ENCODE measurements at places on chromosomes 2 and 18.

DNA sequence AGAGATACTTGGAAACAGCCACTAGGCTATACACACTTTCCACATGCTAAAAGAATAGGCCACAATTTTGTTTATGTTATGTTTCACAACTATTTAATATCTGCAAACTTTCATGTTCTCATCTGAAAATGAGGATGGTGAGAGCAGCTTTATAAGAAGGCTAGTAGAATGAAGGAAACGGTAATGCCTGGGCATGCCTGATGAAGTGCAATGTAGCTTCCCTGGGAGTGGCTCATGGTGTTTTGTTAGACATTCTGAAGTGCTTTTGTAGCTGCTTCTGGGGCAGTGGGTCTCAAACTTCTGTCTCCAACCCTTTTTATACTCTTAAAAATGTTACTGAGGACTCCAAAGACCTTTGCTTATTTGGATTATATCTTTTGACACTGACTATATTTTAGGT, 193.3 kb upstream of the VWC2L start:
- no peak for DNase-seq

- no peak for DNase-seq
Observed at GRCh38 chr18:79315596-79315995, 80.1 kb upstream of the NFATC1 start.

- DNase-seq: no peak
Observed at GRCh38 chr2:68710756-68711155, 23.9 kb upstream of the ARHGAP25 start.

GRCh38 chr2:174593574-174594203, 3.9 kb downstream of the WIPF1 start:
- DNase-seq: no peak

DNA sequence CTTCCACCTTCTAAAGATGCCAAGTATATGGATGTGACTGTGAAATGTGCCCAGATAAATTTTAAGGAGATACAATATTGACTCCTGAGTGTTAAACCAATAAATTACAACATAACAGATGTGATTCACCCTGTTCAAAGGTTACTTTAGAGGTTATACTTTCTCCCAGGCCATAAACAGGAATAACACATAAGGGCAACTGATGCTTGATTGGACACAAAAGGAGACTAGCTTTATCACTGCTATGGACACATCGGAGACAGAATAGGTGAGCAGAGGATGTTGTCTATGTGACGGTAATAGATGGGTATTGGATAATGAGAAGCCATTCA, 31.9 kb upstream of the SLC25A52 start:
- DNase-seq: no peak

- DNase-seq: no peak
Observed at GRCh38 chr2:28828382-28828781, 17.7 kb downstream of the SPDYA start.

DNA sequence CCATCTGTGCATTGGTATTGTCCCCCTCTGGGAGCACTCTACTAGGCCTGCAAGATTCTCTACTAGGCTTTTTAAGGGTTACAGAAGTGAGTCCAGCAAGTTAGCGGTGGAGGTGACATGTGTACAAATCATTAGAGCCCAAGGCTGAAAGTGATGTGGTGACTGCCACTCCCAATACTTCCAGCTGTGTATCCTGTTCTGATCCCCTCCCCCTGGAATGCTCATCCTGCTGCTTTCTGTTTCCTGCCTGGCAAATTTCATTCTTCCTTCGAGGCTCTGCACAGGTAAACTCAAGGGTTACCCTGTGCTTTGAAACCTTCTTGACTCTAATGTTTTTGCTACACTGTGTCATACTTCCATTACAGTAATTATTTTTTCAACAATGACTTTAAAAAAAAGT, 258.5 kb upstream of the REV1 start:
- no peak for DNase-seq

Data from activated gamma-delta T cell (primary cell).